Effector memory CD4-positive, alpha-beta T cell (primary cell): ENCODE measurements at places on chromosomes 7 and 10.

- no peak for DNase-seq
These were observed 57.6 kb upstream of the CROT start for GRCh38 chr7:87287738-87288341.

GRCh38 chr10:59984415-59984814 lies 78.1 kb upstream of the CCDC6 start:
- DNase-seq, result no peak

DNA sequence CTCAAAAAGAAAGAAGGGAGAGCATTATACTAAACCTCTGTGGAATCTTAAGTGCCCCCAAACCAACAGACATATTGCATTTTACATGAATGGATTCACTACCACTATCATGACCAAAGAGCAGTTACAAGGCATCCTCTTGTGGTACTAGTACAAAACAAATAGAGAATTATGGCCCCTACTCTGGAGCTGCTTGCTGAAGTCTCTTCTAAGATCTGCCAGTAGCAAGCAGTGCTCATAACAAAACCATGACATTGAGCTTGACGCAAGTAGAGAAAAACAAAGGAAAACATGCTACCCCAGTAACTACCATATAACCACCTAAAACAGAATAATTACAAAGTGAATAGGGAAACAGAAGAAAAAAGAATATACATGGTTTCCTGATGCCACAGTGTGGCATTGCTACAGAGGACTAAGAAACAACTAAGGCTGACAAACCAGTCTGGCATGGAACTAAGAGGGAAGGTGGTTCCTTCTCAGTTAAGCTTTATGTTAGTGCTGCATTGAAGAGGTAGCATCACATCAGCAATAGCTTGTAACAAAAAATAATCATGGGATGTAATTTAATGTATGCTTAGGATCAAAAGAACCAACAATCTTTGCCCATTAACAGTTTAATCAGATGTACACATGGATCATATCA lies 150.2 kb upstream of the AGR3 start:
- DNase-seq, result no peak

GRCh38 chr10:1120801-1121211 lies 64.6 kb downstream of the WDR37 start:
- no peak for DNase-seq

- no peak for DNase-seq
These were observed 37.5 kb upstream of the EGR2 start for GRCh38 chr10:62853710-62854109.

DNA sequence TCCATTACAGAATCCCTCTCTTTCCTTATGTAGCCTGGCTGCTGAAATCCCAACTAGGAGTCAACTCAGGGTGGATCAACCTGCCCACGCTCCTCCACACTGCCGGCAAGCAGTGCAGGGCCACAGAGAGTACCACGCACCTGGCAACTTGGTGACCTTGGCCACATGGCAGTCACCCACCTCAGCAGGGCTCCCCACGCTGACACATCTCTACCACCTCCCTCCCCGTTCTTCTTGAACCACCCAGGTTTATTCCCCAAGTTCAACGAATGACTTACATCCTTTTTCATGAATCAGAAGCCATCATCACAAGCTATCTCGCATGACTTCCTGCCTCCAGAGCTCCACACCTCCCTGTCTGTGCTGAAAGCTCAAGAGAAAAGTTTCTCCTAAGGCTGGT lies 153.4 kb downstream of the GRID1 start:
- no peak for DNase-seq

DNA sequence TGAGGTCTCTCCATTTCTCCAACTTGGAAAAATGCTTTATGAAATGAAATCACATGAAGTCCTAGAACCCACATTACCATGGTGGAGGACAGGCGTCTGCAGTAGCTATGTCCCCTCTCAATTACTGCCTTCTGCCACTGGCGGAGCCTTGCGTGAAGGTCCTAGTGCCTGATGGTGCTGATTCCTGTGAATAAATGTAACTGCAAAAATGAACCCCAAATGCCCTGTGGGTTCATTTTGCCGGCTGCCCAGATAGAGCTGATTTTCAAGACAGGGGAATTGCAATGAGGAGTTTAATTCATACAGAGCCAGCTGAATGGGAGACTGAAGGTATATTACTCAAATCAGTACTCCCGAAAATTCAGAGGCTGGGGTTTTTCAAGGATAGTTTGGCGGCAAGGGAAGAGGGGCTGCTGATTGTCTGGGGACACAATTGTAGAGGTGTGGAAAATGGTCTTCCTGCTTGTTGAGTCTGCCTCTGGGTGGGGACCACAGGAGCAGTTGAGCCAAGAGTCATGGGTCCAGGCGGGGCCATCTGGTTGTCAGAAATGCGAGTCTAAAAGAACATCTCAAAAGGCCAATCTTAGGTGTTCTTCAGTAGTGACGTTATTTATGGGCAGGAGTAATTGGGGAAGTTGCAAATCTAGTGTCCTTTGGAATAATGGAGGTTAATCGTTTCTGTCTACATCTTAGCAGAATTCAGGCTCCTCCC lies 13.5 kb downstream of the PRF1 start:
- no peak for DNase-seq

GRCh38 chr10:69614130-69614529 lies 15.9 kb upstream of the FAM241B start:
- no peak for DNase-seq

DNA sequence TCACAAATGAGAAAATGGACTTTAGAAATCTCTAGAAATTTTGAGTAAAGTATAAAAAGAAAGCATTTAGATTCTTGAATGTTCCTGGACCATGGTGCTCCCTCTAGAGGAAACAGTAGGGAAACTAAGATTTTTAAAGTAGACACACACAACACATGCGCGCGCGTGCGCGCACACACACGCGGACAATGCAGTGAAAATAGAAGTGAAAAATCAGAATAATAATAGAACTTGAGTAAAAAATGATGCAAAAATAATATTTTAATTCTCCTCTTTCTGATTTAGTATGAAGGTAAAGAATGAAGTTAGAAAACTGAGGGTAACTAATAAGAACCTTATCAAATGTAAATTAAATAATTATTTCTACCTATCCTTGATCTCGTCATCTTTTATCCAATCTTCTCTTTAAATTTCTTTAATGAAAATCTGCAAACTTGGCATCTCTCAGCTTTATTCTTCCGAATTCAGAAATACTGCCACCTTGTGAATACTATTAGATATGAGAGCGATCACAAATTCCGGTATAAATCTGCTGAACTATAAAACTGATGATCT lies 117.0 kb upstream of the AMPH start:
- DNase-seq, result no peak

GRCh38 chr10:86775056-86775869 lies 18.8 kb downstream of the BMPR1A start:
- no peak for DNase-seq

- no peak for DNase-seq
These were observed 5.7 kb downstream of the TNS3 start for GRCh38 chr7:47576031-47576865.

DNA sequence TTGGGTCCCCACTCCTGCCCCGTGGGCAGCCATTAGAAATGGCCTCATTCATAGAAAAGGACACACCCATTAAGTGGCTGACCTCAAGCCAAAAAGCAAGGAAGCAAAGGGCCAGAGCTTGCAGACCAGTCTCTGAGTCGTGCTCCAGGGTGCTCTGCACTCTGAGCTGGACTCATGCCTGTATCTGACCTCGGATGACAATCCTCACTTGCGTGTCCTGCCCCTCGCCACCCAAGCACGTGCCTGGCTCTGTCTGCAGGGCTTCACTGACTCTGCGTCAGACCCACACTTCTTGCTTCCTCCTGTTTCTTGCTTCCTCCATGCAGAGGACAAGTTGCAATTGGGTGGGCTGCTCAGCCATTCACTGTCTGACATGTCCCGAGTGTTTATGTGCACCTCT lies 138.8 kb downstream of the OAT start:
- no peak for DNase-seq

DNA sequence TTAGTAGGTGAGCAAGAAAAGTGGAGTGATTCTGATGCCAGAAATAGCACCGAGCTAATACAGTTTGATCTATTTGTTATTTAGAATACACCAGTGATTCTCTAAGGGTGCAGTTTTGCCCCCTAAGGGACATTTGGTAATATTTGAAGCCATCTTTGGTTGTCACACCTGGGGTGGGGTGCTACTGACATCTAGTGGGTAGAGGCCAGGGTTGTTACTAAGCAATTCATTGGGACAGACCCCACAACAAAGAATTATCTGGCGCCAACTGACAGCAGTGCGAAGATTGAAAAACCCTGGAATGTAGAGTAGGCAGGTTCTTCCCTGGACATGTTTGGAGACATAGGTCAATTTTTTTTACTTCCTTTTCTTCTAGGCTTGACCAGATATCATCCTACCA lies 14.6 kb downstream of the PALS2 start:
- peak; percentile 15 for DNase-seq

DNA sequence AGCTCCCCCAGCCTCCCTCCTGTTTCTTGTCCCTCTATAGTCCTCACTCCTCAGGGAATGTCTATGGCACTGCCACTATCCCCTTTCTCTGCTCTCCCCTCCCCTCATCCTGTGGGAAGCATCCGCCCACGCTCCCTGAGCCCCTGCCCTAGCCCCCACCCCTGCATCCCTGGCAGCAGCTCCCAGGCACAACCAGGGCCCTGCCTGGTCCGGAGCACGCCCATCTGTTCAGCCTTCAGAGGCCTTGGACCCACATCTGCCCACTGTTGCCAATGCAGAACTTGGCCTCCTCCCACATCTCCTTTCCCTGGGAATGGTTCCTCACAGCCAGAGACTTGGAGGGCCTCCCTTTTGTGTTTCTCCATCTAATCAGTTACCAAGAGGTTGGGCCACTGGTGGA lies 20.4 kb upstream of the TBRG4 start:
- DNase-seq, result no peak

DNA sequence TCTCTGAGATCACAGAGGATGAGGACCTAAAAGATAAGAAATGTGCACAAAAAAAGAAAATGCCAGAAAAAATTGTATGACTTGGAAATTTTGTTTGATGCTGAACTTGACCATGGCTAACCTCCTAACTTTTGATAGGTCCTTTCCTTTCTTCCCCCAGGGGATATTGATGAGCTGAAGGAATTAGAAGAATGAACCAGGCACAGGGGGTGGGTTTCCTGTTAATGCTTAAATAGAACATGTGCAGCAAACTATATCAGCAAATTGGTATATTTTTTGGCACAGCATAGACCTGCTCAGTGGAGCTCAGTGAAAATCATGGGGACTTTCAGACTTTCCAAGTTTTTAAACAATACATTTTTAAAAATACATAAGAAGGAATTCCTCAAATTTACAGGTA lies 300.7 kb downstream of the HDAC9 start:
- DNase-seq, result no peak

DNA sequence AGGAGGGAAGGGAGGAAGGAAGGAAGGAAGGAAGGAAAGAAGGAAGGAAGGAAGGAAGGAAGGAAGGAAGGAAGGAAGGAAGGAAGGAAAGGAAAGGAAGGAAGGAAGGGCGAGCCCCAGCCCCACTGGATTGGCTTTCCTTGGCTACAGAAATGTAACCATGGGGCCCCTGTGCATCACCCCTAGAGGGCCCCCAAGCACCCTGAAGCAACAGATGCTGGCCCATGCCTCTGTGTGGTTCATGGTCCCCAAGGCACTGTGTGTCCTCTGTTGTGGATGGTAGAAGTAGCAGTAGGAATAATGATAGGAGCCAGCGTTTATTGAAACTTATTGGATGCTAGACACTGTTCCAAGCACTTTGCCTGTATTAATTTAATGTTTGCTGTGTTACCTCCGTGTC lies 116.6 kb upstream of the MACROH2A2 start:
- DNase-seq, result no peak

DNA sequence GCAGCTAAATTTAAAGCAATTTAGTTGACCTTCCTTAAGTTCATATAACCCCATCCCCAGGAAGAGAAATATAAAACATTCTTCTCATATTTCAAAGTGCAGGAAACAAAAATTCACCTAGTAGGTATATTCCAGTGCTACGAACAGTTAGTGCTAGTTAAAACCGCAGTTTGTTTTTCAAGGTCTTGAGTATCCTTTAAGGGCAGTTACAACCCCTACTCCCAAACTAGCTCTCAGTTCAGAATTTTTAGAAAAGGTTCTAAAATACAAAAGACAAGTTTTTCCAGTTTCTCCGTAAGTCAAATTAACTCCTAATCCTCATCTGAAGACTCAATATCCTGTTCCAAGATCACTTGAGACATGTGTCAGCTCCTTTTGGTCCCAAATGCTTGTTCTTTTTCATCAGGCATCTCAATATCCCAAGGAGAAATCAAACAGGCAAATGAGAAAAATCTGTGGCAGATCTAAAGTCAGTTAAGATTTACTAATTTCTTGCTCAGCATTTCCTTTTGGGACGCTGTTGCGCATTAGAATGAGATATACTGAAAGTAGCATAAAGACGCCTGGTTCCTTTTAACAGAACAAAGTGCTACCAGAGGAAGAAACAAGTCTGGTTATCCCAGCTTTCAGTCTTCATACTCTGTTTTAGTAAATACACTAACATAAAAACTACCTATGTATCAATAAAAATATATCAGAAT lies 51.8 kb downstream of the ARHGAP12 start:
- DNase-seq, result no peak

DNA sequence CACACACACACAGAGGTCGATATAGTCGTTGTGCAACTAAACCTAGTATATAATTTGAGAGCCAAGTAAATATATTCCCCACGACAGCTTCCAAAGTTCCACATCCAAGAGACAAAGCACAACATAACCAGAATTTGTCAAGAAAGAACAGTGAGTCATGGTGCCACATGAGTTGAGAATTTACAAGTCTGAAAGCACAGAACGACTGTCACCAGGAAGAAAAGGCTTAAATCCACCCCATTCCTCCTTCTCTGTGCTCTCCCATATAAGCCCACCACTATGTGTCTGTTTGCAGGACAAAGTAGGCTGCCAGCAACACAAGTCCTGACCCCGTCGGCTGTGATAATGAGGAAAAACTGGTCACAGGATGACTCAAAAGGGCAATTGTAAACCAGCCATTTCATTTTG lies 32.8 kb downstream of the GSAP start:
- DNase-seq, result no peak

- DNase-seq, result no peak
These were observed 542.2 kb upstream of the FOXK1 start for GRCh38 chr7:4139656-4140625.

DNA sequence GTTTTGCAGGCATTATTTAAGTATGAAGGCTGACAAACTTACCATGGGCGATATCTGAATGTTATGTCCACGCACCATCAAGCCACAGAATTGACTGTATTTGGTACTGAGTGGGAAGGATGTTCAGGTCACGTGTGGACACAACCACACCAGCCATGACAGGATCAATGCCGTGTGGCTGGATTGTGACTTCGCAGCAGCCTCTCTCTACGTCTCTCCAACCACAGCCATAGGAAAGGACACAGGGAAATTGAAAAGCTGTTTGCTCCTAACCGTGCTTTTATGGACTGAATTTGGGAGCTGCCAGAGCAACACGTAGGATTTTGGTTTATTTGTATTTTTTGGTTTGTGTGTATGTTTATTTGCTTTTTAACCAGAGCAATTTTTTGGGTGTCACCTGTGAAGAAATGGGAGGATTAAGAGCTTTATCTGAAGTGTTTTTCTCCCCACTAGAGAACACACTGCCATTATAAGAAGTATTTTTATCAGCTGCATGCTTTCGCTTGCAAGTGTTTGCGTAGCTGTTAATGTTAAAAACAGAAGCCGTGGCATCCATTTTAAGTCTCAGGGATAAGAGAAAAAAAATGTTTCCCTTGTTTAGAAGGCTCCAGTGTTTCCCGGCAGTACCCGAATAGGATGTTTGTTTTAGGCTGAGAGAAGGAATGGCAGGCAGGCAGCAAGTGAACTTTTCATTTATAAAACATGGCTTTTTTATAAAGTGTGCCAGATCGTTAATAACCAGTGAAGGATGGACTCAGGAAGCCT lies 401.1 kb upstream of the NFE2L3 start:
- no peak for DNase-seq
